ENCODE measurements at places on chromosomes 13 and 19.
A peak's percentile ranks its signal among the peaks of the same experiment; 100 is the strongest.

- DNase-seq, result no peak
Measured at GRCh38 chr19:28898249-28898648, 314.7 kb downstream of the UQCRFS1 start.

DNA sequence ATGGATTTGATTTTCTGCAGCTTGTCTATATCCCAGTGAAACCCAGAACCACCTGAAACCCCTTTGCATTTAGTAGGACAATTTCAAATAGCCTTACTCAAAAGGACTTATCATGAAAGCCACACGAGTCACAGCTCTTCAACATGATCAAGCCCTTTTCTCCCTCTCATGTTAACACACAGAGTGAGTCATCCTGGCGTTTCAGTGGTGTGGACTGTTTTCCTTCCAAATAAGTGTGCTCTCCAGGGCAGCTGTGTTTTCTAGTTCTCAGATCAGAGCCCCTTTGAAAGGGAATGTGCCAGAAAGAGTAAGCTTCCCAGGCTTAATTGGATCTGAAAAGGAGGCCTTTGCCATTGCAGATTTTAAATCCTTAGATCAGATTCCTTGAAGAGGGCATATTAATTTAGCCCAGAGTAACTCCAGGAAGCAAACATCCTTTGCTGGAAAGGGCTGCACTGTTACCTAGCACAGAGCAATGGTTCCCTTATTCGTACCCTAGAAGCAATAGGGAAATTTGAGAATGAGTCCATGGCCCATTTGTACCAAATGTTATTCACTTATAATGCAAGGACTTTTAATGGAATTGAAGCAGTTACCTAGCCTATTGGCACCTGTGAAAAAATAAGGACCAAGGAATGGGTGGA, 51.3 kb downstream of the ERICH6B start:
- DNase-seq, result no peak

- DNase-seq, result no peak
Measured at GRCh38 chr13:91349992-91350911, 2.8 kb downstream of the MIR17HG start.

GRCh38 chr19:12801466-12802266, at the start of the genes PRDX2 and THSD8:
Gene PRDX2, minus strand, starts transcription at chr19:12801800. Its CDS starts 539 bp downstream, at chr19:12801261.
Gene THSD8, plus strand, starts transcription at chr19:12802069. Its CDS starts 3 bp downstream, at chr19:12802072.
- DNase-seq, result peak; percentile 60

- DNase-seq, result no peak
Measured at GRCh38 chr13:25217023-25217885, 45.2 kb upstream of the AMER2 start.

DNA sequence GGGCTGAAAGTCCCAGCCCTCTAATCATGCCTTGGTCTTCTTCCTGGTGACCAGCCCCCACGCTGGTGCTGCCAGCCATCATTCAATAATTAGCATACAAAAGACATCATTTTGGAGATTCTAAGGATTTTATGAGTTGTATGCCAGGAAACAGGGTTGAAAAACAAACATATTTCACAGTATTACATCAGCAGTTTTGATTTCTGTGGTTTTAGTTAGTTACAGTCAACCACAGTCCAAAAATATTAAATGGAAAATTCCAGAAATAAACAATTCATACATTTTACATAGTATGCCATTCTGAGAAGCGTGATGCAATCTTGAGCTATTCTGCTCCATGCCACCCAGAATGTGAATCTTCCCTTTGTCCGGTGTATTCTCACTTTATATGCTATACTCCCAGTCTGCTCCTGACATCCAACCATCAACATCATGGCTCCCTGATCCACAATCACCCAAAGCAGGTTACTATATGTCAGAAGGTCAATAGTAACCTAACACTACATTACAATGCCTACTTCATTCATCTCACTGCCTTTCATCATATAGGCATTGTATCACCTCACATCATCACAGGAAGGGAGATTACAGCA, 49.2 kb downstream of the STOML3 start:
- no peak for DNase-seq

DNA sequence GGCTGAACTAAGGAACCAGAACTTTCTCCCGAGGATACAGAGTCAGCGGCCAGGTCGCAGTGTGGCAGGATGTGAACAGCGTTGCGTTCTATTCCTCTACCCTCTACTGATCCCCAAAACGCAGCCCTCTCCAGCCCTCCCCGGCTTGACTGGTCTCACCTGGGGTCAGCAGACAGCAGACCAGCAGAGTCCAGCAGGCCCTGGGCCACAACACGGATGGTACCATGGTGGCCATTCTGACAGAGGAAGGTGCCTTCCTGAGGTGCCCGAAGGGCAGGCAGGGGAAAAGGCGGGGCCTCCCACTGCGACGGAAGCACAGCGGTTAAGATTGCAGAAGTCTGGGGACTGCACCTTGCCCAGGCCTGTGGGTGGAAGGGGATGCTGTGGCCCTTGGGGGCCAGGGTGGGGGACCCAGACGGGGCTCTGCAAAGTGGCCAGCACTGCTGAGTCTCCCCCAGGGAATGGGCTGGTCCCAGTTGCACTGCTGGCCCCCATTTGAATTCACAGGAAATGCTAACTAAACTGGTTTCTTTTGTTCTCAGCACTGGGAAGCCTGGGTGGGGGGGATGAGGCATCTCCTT, at the start of gene ICAM3:
Gene ICAM3 (minus strand): TSS at position 245 of the 581 bp plus-strand sequence. CDS start 10 bp downstream, at position 235.
- DNase-seq, result peak; percentile 75

DNA sequence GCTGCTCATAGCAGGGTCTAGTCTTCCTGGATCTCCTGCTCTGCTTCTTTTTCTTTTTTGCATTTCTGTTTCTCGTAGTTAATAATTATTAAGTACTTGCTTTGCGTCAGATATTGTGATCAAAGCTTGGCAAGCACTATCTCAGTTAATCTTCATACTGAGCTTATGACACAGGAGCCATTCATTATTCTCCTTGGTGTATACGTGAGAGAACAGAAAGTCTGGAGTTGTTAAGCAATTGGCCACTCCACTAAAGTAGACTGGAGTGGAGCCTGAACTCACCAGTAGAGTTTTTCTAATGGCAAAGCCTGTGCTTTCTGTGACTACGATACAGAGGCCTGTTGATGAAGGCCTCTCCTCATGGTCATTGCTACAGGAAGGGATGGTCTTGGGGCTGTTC, 285.9 kb downstream of the RFC3 start:
- no peak for DNase-seq

DNA sequence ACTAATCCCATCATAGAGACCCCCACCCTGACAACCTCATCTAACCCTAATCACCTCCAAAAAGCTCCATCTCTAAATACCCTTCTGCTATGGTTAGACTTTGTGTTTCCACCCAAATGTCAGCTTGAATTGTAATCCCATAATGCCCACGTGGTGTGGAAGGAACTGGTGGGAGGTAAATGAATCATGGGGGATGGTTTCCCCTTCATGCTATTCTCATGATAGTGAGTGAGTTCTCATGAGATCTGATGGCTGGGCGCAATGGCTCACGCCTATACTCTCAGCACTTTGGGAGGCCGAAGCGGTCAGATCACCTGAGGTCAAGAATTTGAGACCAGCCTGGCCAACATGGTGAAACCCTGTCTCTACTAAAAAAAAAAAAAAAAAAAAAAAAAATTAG, 2.6 kb downstream of the VMAC start:
- DNase-seq, result no peak

- DNase-seq, result no peak
Measured at GRCh38 chr19:19342086-19343015, 21.7 kb downstream of the MAU2 start.

DNA sequence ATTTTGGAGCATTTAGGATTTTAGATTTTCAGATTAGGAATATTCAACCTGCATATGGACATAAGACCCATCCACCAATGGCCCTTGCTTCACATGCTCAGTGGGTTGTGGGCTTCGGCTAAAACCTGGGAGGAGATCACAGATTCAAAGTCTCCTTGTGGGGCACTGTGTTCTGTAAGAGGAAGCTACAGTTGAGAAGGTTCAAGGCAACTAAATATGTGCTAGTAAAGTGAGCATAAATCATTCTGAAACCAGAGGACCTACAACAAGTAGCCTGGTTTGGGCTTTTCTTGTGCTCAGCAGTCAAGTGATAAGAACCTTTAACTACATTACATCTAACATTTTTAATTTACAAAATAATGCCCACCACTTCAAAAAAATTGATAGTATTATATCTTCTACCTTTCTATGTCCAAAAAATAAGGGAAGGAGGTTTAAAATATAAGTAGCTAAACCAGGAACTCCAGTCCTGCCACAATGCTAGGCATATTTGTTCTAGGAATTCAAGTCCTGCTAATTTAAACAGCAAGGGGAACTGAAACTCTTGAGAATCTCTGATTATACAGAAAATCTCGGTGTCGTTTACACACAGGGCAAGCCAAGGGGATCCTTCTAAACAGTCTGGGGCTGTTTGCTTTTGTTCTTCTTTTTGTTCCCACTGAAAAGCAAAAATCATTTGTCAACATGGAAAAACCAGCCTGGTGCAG, 36.6 kb downstream of the FOXO1 start:
- DNase-seq, result no peak

DNA sequence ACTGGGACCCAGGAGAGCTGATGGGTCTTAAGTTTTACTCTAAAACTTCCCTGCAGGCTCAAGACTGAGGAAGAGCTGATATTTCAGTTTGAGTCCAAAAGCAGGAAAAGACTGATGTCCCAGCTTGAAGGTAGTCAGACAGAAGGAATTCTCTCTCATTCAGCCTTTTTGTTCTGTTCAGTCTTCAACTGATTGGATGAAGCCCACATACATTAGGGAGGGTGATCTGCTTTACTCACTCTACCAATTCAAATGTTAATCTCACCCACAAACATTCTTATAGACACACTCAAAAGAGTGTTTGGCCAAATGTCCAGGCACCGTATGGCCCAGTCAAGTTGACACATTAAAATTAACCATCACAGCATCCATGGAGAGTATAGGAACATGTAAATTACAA, 173.5 kb downstream of the KCNRG start:
- no peak for DNase-seq

DNA sequence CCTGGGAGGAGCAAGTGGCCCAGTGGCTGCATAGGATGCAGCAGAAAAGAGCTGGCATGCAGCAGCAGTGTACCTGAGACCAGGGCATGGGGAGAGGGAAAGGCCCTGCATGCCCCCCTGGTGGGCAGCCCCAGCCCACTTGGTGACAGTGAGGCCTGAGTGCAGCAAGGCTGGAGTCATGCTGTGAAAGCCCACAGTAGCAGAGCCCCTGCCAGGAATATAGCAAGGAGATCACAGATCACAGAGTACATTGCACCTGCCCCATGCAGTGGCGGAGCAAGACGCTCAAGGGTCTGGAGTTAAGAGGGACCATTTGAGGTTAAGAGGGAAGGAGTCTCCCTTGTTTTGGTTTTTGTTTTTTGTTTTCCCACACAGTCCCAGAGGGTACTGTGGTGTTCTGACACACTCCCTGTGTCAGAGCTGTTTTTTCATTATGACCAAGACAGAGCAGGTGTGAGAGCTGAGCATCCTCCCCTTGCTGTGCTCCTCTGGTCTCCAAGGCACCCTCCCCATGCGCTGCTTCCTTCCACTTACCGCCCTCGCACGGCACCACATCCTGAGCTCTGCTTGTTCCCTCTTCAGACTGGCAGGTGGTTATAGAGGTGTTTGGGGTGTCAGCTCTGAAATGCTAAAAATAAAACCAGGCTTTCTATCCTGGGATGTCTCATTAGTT, 85.0 kb upstream of the UBL3 start:
- DNase-seq, result peak; percentile 66

GRCh38 chr13:113016526-113017295, 47.7 kb downstream of the MCF2L start:
- no peak for DNase-seq

DNA sequence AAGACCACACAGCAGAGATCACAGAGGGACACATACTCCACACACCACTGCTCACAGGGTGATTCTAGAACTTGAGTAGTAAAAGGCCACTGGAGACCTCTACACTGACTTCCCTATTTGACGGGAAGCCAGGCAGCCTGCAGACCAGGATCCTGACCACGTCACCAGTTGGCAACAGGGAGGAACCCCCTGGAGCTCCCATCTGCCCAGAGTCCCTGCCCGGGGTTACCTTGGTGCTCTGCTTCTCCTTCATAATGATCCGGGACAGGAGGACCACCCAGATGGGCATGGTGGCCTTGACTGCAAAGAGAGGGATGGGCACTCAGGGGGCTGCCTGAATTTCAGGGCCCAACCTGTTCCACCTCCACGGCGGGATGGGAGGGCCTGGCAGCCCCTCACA, 932 bp downstream of the SLC35E1 start:
- DNase-seq, result no peak

GRCh38 chr13:104025303-104025702, 959.1 kb upstream of the SLC10A2 start:
- DNase-seq, result no peak

- peak; percentile 58 for DNase-seq
Measured at GRCh38 chr19:56637976-56638555, 4.9 kb upstream of the SMIM17 start.

DNA sequence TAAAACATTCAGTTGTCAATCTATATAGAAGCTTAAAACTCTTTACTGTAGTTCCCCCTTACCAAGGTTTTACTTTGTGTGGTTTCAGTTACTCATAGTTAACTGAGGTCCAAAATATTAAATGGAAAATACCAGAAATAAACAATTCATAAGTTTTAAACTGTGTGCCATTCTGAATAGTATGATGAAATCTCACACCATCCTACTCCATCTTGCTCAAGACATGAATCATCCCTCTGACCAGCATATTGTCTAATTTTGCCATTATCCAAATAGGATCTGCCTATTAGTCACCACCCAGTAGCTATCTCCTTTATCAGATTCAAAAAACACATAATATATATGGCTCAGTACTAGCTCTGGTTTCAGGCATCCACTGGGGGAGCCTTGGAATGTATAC, 22.4 kb downstream of the ZNF571 start:
- no peak for DNase-seq

- peak; percentile 74 for DNase-seq
Measured at GRCh38 chr19:30029721-30030510, 87.9 kb downstream of the URI1 start.

GRCh38 chr13:46176756-46177155, 5.2 kb downstream of the LCP1 start:
- DNase-seq, result peak; percentile 36

DNA sequence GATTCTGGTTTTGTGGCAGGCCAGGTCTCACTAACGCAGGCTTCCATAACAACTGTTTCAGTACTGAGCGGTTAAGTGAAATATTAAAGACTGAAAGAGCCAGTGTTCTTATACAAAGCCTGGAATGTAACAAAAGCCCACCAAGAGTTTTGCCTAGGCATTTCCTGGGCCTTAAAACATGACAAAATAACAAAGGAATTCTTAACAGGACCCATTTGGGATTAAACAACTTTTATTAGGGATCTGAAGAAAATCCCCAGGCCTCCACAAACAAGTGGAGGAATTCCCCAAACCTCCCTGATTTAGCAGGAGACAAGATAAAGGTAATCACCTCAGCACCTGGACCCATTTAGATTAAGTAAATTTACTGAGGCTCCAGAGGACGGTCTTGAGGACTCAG, 799.7 kb upstream of the SPRY2 start:
- no peak for DNase-seq

DNA sequence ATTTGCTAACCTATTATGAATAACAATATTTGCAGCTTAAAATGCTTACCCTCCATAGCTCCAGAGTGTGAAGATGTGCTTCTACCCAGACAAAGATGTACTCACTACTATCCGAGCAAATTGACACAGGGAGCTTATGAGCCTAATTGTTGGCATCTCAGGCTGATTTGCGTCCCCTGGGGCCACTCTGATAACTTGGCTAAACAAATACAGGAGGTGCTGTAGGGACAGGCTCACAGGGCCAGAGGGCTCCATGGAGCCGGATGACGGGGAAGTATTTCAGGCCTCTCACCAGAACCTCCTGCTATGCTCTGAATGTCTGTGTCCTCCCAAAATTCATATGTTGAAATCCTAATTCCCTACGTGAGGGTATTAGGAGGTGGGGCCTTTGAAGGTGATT, 26.7 kb upstream of the C19orf12 start:
- DNase-seq, result no peak

All from stimulated activated naive B cell treated with anti-CD40 and anti-IgM and Interleukin-4, amounts not matched to agents 10 μg/mL and 1 μg/mL and 100 μg/mL, for 72 hours (primary cell).